ENCODE measurements at places on chromosomes 12 and 14.

GRCh38 chr14:73289729-73290128, 52.4 kb downstream of the PAPLN start:
- no peak for DNase-seq

GRCh38 chr12:57574795-57575194, 16.2 kb upstream of the PIP4K2C start:
- no peak for DNase-seq

DNA sequence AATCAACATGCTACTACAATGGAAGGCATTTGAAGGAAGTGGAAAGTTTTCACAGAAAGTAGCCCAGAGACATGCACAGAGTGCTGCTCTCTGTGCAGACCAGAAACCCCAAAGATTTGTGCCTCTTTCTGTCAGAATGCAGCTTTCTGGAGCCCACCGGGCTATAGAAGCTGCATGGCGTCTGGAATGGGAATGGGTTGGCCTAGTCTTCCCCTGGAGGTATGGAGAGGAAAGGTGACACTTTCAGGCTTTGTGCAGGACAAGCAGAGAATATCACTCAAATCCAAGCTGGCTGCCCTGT, 21.3 kb upstream of the ZFP36L1 start:
- DNase-seq = no peak

DNA sequence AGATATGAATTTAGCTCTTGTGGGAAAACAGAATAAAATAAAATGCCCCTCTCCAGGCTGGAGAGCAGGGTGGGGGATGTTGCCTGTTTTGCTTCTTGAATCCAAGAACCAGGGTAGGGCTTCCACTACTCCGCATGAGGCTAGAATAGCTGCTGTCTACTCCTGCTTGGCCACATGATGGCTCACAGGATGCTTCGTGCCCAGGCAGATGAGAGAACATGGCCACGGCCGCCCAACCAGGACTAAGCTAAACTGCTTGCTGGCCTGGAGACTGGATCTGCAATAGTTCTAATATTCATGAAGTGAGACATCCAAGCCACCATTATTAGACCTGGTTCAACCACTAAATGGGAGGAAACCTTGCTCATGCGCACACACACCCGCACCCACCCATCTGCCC, 122.2 kb upstream of the METAP2 start:
- no peak for DNase-seq

DNA sequence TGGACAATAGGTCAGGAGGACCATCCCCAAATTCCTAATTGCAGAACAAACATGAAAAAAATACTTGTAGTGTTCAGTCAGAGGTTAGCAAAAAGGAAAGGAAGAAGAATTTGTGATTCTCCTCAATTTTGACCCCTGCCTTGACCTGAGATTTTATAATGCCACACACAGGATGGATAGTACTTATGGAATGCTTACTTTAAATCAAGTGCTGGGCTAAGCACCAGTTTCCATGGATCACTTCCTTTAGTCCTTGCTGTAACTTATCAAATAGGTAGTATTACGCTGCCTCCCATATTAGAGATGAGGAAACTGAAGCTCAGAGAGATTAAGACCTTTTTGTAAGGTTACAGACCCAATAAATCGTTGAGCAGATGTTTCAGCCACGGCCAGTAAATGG, 81.2 kb upstream of the OVCH1 start:
- DNase-seq = no peak

GRCh38 chr14:67987606-67988005, 168.0 kb downstream of the RAD51B start:
- DNase-seq = no peak

DNA sequence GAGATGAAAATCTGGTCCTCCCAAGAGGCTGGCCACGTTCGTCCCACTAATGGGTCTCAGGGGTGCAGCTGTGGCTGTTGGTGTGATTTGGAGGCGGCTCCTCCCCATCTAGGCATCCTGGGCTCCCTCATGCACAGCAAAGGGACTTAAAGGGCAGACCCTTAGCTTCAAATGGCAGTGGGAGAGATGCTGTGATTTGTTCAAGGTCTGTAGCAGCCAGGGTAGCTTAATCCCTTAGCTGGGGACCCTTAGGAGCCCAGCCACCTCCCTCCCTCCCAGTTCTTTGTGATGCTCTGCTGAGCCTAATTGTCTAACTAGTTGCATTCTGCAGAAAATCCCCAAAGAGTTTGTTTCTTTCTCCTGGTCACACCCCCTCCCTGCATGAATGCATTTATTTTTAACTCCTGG, 18.3 kb downstream of the DYRK4 start:
- DNase-seq = no peak

- DNase-seq = no peak
These were observed 478.0 kb downstream of the RMST start for GRCh38 chr12:97940629-97941028.

- DNase-seq = no peak
These were observed 50.7 kb upstream of the ADAMTS20 start for GRCh38 chr12:43602738-43603137.

- no peak for DNase-seq
These were observed 9.4 kb downstream of the PARP11 start for GRCh38 chr12:3863756-3864155.

- peak; percentile 53 for DNase-seq
These were observed 879 bp downstream of the RAB3IP start for GRCh38 chr12:69739287-69740191.

DNA sequence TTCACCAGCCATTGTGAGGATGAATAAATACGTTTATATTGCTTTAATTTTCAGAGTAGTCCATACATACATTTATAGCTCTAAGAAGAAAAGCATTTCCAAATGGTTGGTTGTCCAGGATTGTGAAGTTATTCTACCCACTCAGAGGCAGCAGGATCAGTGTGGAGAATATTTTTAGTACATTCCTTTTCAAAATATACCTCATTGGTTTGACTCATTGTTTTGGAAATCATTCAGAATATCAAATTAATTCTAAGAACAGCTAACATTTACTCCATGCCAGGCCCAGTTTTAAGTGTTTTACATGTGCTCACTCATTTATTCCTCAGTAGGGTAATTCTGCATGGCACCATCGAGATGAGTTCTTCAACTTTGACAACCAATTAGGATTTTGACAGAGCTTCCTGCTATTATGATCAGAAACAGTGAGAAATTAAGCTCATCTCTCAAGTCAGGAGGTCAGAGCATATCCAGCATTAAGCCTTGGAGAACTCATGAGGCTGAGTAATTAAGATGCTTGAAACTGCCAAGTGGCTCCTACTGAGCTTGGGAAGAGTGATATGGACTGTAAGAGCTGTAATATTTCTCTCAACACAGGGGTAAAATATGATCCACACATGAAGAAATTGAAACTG, 153.3 kb upstream of the CLEC14A start:
- no peak for DNase-seq

DNA sequence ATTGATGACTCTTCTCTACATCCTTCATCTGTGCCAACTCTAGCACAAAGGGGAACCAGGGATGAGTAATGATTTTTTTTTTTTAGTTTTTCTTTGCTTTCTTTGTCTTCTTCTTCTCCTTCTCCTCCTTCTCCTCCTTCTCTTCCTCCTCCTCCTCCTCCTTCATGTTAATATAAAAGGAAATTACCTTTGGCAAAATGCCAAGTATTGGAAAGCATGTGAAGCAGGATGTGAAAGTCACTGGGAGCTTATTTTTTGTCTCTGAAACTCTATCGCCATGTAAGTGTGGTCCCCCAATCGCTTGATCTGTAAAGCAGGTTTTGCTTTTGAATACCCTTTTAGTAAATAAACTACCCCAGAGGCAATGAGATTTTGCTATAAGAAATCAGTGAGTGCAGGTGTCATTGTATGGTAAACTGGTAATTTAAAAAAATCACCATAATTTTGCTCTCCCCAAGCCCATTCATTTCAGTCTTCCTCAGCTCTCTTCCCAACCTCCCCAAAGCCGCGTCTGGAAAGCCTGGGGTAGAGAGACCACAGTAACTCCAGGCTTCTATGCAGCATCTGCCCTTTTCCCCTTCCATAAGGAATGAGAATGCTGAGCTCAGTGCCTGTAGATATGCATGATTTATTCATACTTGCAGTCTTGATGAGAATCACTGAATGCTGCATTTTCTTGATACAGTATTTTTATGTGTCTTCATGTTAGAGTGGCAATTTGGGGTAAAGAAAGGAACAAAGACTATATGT, 388.7 kb downstream of the TMEM117 start:
- DNase-seq = no peak

- DNase-seq = no peak
These were observed 503.7 kb downstream of the GALC start for GRCh38 chr14:87489196-87489819.

- DNase-seq = no peak
These were observed 9.7 kb downstream of the MLEC start for GRCh38 chr12:120696626-120697025.

Data from activated CD4-positive, alpha-beta T cell treated with anti-CD3 and anti-CD28 coated beads, Interleukin-2, Interleukin-4, amounts not matched to agents 100 ng/mL and 50 ng/mL, durations not matched to agents 16 hours and 8 hours (primary cell).